ENCODE measurements at places on chromosomes 5 and 9. TPM values are rescaled to one million over a fixed set of nuclear protein-coding genes. Genes with fewer than 3 reads are reported as not detected.

- no peak for DNase-seq
Measured at GRCh38 chr9:24071091-24071490, 245.1 kb upstream of the ELAVL2 start.

DNA sequence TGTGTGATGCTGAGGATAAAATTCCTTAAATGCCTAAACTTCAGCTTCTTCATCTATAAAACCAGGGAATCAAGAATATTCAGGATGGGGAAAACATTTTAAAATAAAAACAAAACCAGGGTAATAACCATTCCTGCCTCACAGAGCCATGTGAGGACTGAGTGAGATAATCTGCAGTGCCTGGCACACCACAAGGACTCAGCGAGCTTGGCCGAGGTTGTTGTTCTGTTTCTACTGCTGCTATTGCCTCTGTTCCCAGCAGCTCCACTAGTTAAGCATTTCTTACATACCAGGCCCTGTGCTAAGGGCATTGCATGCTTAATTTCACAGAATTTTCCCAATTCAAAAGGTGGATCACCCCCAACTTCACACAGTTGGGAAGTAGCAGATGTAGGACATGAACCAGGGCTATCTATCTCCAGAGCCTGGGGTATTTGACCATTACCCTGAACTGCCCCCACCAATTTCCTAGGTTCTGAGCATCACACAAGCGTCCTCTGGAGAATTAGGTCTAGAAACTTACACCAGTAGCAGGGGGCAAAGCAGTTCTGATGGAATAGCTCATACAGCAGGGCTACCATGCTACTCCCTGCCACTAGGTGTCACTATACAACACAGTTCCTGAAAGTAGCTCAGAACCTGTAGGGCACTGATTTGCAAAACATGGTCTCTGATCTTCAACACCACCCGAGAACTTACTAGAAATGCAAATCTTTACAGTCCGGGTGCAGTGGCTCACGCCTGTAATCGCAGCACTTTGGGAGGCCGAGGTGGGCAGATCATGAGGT is 74.3 kb downstream of the LRSAM1 start:
- peak; percentile 60 for DNase-seq

DNA sequence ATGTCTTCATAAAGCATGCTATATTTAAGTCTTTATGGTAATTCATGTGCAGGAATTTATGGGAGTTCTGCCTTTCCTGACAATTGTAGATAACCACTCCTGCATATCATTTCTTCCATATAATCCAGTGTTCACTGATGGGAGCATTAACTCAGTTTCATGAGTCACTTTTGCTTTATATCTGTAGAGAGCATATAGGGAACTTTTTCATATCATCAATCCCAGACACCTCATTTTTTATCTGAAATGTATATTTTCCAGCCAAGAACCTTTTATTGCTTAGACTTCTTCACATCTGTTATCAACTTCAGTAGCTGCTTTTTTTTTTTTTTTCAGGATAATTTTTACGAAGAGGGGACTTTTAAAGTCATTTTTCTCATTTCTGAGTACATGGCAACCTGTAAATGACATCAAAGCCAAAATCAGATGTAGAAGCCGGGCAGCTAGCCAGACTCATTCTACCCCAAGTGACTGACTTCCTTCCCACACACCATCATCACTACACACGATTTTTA is 41.1 kb downstream of the NFX1 start:
- DNase-seq: no peak

DNA sequence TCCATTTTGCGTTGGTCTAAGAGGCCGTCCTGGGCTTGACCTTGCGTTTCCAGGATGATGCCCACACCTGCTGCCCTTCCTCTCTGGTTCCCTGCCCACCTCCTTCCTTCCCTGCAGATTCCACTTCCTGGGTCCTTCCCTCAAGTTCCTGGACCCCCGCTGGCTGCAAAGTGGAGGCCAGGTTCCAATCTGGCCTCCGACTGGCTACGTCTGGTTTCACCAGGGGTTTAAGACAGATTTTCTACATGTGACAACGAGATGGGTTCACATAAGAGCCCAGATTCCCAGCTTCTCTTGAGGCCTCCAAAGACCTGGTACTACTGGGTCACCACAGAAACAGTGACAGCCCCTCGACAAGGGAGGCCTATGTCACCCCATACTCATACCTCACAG is 2.1 kb downstream of the MGAT4B start:
- DNase-seq: no peak

DNA sequence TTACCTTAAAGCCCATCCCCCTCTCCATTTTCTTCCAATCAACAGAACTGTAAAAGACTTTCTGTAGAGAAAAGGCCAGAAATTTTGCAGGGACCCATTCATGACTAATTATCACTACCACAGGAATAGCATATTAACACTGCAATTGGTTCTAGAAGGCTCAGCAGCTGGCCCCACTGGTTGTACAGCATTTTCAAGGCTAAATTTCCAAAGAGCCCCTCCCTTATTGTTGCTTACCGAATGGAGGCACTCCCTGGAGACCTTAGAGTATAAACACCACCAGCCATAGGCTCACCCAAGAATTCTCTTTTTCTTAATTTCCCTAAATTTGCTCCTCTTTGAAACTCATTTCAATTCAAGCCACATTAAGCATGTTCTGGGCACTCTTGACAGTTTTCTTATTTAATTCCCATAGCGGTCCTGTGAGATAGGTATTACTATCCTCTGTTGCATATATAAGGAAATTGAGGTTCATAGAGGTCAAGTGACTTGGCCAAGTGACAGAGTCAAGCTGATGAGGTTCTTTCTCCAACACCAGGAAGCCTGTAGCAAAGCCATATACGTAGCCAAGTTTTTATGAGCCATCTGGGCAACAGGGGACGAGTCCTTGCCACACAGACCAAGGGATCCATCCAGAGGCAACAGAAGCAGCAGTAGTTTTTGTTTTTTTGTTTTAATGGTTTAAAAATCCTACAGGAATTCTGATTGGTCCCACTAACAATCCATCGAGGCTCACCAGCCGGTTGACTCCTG is 83.9 kb upstream of the NR5A1 start:
- DNase-seq: peak; percentile 33

DNA sequence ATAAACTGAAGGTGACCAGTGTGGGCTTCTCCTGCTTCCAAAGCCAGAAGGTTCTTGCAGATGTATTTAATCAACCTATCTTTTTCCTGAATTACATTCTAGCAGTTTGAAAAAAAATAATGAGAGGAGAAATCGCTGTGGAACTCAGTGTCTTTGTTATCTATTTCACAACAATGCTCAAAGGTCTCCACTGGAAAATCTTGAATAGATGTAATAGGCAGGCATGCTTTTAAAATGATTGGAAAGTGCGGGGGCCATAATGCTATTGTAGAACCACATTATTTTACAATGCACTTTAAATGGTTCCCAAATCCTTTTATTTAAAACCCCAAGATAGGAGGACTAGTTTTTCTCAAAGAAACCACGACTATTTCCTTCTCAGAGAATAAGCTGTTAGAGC is 23.3 kb downstream of the ENC1 start:
- DNase-seq: no peak

DNA sequence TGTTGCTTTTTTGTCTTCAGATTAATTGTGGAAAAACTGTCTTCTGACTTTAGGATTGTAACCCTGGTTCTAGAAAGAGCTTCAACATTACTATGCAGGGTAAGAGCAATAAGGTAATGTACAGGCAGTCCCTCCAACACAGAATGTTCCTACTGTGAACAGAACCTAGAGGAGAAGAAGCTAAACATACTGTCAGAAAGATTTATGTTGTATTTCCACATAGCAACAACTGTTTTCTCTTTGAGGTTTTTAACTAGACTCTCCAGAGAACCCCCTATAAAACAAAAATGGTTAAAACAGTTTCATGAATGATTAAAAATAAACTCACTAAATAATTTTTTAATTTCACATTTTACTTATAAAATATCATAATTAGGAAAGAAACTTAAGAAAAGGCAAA is 64.3 kb upstream of the NAA35 start:
- peak; percentile 35 for DNase-seq

GRCh38 chr5:14251733-14252132 is 108.6 kb downstream of the TRIO start:
- DNase-seq: no peak

DNA sequence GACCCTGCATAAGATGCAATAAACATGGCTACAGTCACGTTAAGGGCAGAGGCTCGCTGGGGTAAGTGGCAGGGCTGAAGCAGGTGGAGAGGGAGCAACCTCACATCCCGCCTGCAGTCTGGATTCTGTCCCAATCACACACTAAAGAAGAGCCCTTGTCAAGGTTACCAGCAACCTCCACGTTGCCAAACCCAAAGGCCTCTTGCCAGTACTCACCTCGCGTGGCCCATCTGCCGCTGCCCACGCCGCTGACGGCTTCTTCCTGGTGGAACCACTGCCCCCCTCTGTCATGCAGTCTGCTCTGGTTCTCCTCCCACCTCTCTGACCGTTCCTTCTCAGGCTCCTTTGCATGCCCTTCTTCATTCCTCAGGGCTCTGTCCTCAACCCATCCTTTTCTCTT is 8.8 kb downstream of the AQP7 start:
- no peak for DNase-seq

DNA sequence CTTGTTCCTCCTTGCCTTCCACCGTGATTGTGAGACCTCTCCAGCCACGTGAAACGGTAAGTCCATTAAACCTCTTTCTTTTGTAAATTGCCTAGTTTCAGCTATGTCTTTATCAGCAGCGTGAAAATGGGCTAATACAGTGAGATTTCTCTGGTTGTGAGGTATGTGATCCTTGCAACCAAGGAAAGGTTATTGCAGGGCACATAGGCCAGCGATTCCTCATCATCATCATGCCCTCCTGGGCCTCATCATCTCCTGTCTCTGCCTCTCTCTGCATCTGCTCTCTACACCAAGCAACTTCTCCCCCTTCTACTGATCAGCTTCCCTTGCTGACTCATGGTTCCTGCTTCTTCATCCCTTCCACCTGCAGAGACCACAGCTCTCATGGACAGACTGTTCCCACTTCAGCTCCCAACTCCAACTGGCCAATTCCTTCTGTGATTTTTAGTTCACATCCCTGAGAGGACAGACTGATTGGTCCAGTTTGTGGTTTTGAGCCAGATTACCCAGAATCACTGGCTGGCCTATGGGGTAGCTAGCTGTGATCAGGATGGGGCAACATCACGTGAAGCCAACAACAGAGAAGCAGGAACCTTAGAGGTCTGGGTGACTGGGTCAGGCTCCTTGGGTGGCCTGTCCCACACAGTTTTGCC is 53.1 kb downstream of the LIX1 start:
- no peak for DNase-seq

- no peak for DNase-seq
Measured at GRCh38 chr5:71894091-71894490, 175.0 kb downstream of the CARTPT start.

- DNase-seq: peak; percentile 88
Measured at GRCh38 chr9:4604678-4605095, 57.4 kb upstream of the PLPP6 start.

- peak; percentile 47 for DNase-seq
Measured at GRCh38 chr9:92097997-92098482, 17.2 kb downstream of the SPTLC1 start.

- no peak for DNase-seq
Measured at GRCh38 chr9:110013064-110013463, 194.9 kb downstream of the C9orf152 start.

DNA sequence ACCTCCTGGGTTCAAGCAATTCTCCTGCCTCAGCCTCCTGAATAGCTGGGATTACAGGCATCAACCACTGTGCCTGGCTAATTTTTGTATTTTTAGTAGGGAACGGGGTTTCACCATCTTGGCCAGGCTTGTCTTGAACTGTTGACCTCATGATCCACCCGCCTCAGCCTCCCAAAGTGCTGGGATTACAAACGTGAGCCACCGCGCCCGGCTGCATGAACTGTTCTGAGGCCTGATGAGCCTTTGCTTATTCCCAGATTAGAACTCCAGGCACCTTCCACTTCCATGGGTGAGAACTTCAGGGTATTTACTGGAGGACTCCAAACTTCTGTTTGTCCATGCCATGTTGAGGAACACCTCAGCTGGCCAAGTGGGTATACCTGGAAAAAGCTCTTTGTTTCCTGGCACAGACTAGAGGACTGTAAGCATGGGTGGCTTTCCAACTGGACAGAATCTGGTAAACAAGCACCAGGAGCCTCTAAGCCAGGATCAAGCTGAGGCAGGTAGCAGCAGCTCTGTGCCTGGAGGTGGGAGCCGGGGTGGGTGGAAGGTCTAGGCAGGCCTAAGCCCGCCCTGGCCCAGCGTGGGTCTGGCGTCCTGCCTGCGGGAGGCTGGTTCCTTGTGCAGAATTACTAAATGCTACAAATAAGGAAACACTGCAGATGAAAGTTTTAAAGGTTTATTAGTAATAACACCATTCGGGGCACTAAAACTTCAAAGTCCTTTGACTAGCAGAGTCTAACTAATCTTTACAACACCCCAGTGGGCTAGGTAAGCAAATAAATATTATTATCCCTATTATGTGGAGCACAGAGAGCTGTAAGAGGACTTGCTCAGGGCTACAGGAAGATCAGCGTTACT is 78.4 kb downstream of the SEMA5A start:
- DNase-seq: no peak

- DNase-seq: no peak
Measured at GRCh38 chr9:108831496-108832178, 24.1 kb downstream of the ACTL7B start.

The CLTA gene
- total RNA-seq: 226 TPM

The KCTD16 gene
- total RNA-seq: 1.1 TPM

The ZBED3 gene
- total RNA-seq: 10.4 TPM

The CENPH gene
- 56.9 TPM for total RNA-seq

The HTR1A gene
- not detected for total RNA-seq

The RARS1 gene
- 100 TPM for total RNA-seq

The OLFM1 gene
- 278 TPM for total RNA-seq

The DPYSL3 gene
- total RNA-seq: 24.8 TPM

The SLC23A1 gene
- total RNA-seq: not detected

The KIF24 gene
- 10.6 TPM for total RNA-seq

The ADGRD2 gene
- not detected for total RNA-seq

The HMGCS1 gene
- total RNA-seq: 142 TPM

The C8G gene
- total RNA-seq: 0.75 TPM

The STPG3 gene
- 0.35 TPM for total RNA-seq

All from A673 (cell line).